ENCODE measurements at places on chromosomes 6 and 20.

DNA sequence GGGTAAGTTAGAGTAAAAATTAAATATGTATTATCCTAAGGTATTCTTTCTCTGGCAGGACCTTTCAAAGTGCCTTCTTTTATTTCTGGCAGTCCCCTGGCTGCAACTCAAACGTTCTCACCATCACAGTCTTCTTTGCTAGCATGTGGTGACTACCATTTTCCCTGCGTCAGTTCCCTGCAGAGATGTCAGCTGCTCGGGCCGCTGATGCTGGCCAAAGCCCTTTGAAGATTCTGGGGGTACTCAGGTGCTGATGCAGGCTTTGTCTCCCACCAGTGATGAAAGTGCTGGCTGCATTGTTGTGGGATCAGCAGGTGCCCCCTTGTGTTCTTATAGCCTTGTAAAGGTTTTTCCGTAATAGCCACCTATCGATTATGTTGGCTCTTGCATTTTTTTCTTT is 140.1 kb downstream of the BTBD3 start:
- DNase-seq, result no peak

DNA sequence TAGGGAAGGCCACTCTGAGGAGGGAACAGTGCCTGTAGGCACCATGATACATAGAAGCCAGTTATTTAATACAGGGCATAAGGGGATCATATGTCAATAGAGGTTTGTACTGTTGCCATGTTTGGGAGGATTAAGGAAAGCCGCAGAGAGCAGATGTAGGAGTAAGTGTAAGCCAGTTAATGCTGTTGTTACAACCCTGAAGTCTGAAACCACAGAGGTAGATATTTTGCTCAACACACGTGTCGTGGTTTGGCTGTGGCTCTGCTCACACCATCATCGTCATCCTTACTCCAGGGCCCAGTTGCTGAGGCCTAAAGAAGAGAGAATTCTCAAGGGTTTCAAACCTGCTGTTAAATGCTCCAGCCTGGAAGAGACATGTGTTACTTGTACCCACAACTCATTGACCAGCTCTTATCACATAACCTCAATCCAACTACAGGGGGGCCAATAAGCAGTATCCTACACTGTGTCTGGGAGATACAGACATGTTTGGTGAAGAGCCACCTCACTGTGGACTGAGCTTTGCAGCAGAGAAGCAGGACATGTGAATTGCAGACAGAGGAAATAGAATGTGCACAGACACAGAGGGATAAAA is 31.0 kb upstream of the PSMF1 start:
- no peak for DNase-seq

GRCh38 chr6:1381481-1382330 is 7.7 kb upstream of the FOXF2 start:
- DNase-seq, result no peak

DNA sequence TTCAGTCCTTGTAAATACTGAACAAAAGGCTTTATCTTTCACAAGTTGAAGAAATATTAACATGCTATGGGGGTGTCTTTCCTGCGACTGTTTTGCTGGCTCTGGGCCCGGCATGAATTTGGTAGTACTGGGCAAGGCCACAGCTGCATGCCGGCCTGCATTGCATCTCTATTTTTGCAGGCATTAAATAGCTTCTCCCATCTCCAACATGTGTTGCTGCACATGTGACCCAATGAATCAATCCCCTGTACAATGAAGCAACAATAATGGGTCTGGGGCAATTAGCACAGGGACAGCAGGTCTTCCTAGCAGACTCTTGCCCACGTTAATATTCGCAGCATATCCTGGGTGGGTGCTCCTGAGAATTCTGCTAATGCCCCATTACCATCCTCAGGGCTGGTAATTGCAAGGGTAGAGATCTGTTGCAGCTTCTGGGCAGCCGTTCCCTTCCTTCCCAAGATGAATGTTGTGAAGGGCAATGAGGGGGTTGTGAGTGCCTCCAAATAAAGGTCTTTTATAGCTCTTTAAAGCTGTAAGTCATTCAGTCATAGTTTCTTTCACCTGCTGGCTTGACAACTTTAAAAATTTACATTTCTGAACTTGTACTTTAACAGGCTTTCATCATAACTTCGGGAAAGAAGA is 24.3 kb upstream of the CDYL start:
- DNase-seq, result no peak

GRCh38 chr6:111715321-111715720 is 109.6 kb upstream of the TRAF3IP2 start:
- DNase-seq, result peak; percentile 37

DNA sequence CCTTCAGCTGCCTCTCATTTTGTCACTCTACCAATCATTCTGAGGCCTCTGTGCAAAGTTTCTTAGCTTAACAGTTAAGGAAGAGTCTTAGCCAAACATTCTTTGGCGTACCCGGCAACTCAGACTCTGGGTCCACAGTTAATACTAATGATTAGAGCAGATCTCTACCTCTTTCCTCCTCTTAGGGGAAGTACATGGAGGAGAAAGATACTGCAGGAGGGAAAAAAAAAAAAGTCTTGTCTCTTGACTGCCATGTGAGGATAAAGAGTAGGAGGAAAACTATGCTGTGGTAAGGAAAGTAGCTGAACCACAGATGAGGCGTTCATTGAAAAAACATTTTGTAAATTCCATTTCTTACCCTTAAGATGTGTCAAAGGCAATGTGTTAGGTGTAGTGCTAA is 44.0 kb upstream of the MARCKS start:
- no peak for DNase-seq

GRCh38 chr20:44664131-44664530 is 12.6 kb upstream of the ADA start:
- peak; percentile 45 for DNase-seq

- DNase-seq, result no peak
Observed at GRCh38 chr6:87074101-87074621, 20.7 kb downstream of the CGA start.

DNA sequence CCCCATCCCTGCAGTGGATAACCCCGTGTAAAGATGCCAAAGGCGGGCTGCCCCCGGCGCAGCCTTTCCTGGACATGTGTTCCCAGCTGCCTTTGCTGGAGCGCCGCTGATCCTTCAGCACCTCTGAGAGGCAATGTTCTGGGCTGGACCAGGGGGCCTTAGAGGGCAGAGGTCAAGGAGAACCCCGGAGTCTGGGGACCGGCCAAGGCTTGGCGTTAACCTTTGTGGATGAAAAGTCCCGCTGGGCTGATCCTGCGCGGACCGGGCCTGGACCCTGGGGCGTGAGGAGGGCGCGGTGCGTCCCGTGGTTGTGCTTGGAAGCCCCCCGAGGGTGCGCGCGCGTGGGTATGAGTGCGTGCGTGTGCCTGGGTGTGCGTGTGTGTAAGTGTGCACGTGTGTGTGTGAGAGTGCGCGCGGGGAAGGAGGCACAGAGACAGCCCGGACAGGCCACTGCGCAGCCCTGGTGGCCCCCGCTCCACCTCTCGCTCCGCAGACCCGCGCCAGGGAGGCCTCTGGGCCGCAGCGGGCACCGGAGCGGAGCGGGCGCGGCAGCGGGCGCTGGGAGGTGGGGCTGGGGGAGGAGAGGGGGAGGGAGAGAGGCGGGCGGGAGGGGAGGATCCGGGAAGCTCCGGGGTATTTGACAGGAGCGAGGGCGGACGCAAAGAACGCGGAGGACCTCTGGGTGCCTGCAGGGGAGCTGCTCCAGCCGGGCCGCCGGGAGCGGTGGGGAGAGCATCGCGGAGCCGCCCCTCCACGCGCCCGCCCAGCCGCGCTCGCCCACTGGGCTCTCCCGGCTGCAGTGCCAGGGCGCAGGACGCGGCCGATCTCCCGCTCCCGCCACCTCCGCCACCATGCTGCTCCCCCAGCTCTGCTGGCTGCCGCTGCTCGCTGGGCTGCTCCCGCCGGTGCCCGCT is at the start of gene SMOC2:
Gene SMOC2 (plus strand): TSS at position 665 of the 914 bp plus-strand sequence. CDS start 187 bp downstream, at position 852.
- DNase-seq, result no peak

DNA sequence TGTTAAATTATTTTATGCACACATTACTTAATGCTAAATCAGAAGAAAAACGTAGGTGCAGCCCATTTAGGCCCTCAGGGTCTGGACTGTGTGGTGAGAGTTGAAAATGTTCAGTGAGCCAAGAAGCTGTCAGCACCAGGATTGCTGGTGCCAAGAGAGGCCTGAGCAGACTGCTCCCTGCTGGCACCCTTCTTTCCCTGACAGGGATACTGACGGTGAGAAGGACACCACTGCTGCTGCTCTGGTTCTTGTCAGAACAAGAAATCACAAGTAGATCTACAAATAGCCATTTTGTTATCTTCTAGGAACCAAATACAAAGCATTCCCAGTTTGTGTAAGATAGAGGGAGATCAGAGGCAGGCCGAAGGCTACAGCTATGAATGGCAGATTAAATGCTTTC is 48.7 kb upstream of the CRISP1 start:
- DNase-seq, result no peak

DNA sequence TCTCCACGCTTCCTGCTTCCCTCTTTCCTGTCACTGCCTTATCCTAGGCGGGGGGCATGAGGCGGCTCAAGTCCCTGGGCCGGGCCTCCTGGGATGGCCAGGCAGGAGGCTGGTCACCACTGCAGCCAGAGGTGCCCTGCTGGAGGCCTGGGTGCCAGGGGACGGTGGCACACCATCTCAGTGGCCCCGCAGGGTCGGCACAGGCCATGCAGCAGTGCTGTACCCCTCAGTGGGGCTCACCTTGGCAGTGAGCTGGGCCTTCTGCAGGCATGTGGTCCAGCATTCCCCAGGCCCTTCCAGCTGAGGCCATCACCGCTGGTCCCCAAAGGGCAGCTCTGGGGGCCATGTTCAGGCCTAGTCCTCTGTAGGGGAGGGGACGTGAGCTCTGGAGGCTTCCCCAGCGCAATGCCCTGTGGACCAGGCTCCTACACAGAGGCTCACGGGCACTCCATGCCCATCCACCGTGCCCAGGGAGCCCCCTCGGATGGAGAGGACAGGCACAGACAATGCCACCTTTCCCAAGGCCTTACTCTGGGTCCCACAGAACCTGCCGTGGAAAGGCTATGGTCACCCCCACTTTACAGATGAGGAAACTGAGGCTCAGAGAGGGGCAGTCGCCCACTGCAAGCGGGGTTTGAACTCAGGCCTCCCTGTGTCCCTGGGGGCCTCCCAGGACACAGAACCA is 123.8 kb downstream of the TAF4 start:
- DNase-seq, result no peak

- peak; percentile 50 for DNase-seq
Observed at GRCh38 chr20:53387983-53388675, 205.5 kb downstream of the ZNF217 start.

DNA sequence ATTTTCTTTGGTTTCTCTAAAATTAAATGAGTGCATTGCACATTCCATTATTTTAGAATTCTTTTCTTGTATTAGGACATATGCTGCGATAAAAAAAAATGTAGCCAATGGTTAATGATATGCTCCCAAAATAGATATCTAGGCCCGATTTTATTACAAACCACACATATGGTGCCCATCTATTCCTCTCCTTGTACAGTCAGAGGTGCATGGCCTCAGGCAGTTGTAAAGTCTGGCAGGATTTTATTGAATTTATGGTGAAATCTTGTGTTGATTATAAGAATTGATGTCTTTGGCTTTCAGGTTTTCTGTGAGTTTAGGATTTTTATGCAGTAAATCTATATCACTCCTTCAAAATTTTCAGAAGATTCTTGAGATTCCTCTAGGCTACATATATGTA is 192.2 kb downstream of the RFPL4B start:
- DNase-seq, result no peak

- no peak for DNase-seq
Observed at GRCh38 chr6:158322724-158323560, 10.7 kb downstream of the TULP4 start.

- no peak for DNase-seq
Observed at GRCh38 chr6:112058243-112059032, 4.5 kb downstream of the CCN6 start.

DNA sequence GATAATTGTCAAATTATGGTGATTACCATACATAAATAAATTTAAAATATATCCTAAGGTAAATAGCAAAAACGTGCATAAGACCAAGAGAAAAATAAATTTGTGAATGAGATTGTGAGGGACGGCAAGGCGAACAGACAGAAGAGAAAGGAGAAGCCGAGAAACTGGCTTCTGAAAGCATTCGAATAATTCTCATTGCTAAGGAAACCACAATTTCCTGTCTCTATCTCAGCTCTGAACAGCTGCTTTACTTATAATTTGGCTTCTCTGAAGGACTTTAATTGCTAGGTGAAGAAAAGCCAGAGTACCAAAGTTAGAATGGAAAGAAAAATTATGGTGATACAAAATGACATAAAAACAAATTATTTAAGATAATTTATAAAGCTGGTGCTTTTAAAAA is 79.0 kb upstream of the RGS17 start:
- DNase-seq, result no peak

DNA sequence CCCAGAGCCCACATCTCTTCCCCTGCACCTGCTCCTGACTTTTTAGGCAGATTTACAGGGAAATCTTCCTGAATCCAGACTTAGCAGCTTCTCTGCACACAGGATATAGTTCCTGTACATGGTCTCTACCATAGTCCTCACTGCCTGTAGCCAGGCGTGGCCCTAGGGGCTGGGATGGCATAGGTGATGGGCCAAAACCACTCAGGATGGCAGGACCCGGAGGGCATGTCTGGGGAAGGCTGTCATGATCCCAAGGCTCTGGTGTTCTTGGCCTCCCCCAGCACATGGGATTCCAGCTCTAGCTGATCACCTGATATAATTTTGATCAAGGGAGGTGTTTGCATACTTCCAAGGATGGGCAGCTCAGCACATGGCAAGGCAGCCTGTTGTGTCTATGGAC is 58.0 kb downstream of the TOX2 start:
- no peak for DNase-seq

- no peak for DNase-seq
Observed at GRCh38 chr20:37390891-37391525, 45.1 kb downstream of the SRC start.

DNA sequence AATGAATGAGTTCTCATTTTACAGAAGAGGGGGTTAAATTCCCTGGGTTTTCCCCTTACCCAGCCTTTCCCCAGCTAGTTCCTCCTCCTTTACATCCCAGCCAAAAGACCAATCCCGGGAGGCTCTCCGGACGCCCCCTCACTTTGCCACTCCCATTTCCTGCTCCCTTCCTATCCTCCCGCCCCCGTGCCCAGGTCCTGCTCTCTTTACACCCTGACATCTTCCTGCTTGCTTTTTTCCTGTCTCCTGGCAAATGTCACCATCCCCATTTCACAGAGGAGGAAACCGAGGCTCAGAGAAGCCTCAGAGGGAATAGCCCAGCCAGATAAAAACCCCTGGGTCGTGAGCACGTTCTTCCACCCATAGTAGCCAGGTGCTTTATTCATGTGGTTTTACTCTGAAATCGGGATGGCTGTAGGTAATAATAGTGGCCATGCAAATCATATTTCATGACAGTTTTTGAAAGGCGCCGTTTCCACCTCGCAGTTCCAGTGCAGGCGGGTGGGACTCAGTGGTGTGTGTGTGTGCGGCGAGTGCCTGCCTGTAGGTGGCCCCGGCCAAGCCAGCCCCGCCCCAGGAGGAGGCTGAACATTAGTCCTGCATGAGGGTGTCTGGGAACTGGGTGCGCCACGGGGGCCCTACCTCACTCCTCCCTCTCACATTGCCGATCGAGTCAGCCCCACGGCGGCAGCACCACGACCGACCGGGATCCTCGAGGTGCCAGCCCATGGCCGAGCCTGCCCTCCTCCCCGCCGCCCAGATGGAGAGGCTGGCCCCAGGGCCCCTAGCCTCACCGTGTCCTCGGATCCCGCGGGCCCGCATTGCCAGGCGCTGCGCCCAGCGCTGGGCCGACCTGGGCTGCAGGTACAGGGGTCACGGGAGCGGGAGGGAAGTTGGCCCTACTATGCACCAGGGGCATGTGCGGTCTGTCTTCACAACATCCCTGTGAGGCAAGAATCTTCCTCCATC is at the start of gene ARHGAP40:
Gene ARHGAP40 (plus strand): TSS at position 594 of the 969 bp plus-strand sequence.
- no peak for DNase-seq

All from CD4-positive, alpha-beta T cell treated with Interferon gamma for 1 hour (primary cell).